ENCODE measurements at places on chromosomes 7 and 10.

DNA sequence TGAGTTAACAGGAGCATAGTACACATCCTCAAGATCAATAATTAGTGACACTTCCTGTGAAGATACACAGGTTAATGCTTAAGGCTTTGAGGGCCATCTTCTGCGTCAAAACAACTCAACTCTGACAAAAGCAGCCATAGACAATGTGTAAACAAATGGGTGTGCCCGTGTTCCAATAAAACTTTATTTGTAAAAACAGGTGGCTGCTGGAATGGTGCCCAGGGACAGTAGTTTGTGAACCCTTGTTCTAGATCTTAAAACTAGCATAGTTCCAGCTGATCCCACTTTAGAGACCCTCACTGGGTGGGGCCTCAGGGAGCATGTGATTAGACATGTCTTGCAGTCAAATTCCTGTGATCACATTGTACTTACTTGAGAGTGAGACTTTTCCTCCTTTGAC is 7.8 kb downstream of the OR2A14 start:
- no peak for DNase-seq

DNA sequence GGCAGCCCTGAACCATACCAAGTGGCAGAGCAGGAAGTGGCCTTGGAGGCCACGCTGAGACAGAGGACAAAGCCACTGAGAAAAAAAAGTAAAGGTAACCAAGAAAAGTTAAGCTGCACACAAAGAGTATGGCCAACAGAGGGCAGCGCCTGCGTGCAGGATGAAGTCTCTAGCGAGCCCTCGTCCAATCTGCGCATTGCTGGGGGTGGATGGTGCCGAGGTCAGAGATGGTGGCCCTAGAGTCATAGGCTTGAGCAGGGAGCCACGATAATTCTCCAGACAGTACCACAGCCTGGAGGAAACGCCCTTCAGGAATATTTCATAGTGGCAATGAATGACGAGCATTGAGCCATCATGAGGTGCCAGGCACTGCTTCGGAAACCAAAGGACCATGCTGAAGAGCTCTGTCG is 9.7 kb downstream of the ATP6V0E2 start:
- DNase-seq: no peak

- DNase-seq: no peak
These were observed 20.0 kb upstream of the TNS3 start for GRCh38 chr7:47601881-47602249.

GRCh38 chr7:4479367-4480039 is 202.6 kb upstream of the FOXK1 start:
- DNase-seq: no peak

DNA sequence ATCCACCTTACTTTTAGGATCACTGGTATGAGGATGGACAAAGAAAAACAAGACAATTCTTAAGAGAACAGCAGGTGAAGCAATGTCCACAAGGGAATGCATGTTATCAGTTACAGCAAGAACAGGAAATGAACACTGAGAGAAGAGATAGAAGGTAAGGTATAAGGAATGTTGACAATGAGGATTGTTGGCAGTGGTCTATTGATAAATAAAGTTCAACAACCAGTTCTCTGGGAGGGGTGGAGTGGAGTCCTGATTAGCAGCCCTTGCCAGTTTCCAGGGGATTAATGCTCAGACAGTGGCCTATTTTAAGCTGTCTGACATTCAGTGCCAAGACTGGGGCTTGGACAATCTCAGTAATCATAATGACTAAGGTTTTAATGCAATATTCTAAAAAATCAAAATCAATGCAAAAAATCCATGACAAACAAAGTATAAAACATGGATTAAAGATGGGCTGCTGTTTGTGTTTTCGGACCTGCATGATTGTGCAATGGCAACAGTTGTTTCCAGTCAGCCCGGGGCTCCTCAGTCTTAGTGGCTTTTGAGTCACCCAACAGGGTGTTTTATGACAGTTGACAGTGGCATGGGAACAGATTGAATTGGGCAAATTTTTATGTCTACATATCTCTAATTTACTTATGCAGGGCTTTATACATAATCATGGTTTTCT is 13.8 kb upstream of the AKR1B1 start:
- DNase-seq: no peak

DNA sequence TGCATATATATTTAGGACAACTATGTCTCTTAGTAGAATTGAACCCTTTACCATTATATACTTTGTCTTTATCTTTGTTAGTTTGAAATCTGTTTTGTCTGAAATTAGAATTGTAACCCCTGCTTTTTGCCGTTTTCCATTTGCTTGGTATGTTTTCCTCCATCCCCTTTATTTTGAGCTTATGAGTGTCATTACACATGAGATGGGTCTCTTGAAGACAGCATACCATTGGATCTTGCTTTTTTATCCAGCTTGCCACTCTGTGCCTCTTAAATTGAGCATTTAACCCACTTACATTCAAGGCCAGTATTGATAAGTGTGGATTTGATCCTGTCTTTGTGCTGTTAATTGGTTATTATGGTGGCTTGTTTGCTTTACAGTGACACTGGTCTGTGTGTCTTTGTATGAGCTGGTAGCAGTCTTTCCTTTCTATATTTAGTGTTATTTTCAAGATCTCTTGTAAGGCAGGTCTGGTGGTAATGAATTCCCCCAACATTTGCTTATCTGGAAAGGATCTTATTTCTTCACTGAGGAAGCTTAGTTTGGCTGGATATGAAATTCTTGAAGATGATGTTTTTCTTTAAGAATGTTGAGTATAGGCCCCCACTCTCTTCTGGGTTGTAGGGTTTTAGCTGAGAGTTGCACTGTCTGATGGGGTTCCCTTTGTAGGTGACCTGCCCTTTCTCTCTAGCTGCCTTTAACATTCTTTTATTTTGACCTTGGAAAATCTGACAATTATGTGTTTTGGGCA is 149.5 kb downstream of the AHR start:
- DNase-seq: no peak

DNA sequence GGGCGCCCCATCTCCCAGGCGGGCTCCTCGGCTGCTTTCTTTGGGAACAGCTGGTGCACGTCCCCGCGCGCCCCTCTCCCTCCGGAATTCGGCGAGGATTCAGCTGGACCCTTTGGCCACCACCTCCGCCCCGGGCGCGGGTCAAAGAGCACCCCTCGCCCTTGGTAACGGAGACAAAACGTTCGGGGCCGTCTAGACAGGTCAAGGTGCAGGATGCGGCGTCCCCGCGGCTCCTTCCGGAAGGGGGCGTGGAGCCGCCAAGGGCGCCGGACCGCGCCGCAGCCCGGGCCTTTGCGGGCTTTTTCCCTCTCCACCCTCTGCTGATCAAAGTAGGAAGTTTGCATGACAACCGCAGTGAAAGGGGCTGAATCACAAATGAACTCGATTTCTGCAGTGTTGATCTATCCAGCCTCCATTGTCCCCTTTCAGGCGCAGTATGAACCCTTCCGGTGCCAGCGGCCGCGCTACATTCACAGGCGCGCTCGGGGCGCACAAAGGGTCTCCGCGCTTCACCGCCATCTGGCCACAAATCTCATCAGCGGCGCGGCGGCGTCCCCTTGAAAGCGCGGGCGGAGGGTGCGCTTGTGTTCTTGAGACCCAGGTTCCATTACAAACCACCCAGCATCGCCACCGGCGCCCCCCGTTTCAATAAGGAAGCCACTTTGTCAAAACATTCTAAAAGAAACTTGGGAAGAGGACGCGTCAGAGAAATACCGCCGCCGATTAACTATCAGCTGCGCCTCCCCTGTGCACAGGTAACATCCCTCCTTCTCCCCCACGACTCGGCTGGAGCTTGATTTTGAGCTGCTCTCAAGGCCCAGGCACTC is 36.4 kb downstream of the CNPY1 start:
- DNase-seq: no peak

DNA sequence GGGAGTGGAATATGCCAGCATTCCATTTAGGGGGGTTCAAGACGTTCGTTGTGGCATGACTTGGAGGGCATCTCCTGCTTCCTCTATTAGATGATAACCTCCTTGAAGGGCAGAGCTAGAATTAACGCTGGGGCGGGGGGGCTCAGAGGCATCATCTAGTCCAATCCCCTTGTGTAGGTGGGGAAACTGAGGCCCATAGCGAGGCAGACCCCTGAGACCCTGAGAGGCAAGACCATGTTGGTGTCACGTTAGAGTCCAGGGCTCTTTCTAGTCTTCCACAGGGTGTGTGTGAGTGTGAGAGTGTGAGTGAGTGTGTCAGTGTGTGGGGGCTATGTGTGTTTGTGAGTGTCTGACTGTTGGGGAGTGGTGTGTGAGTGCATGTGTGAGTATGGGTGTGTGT is 29.3 kb upstream of the NUB1 start:
- no peak for DNase-seq

- no peak for DNase-seq
These were observed 1.4 kb downstream of the SUPV3L1 start for GRCh38 chr10:69181433-69181832.

DNA sequence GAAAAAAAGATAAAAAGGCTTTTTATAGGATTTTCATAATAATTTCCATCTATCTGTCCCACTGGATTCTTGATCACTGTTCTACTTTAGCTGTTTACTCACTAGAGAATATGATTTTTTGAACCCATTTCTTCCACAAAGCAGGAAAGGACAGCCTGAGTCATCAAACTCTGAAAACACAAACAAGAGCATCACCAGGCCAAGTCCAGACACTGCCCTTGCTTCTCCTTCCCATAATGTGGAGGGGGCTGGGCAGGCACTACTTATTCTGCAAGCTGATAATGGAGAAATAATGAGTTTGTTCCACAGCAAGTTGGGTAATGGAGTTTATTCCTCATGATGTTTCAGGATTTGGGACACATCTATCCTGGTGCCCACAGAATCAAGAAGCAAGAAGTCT is 13.0 kb upstream of the KCNIP2 start:
- DNase-seq: no peak

- no peak for DNase-seq
These were observed 91.9 kb downstream of the PCGF5 start for GRCh38 chr10:91312382-91312733.

DNA sequence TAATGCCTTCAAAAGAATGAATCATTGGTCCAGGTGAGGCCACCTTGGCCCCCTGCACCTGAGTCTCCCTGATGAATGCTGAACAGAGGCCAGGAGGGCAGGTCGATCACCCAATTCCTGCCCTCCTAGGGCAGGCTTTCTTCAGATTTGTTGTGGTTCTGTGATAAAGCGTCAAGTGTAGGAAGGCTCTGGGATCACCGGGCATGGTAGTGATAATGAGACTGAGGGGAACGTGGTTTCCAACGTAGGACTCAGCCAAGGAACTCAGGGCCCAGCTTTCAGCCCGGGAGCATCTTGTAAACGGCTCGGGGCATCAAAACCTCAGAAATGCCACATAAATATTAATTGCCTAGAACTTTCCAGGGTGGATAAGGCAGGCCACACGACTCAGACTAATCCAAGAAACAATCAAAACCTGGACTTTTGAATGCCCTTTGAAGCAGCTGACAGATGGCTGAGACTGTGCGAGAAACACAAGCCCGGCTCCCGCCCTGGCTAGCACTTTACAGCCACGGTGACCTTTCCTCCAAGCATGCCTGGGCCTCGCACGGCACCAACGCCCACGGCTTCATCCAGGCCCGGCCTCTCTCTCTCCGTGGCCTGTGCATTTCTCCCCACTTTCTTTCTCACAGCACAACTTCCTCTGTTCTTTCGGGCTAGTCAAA is 239.3 kb upstream of the GRB10 start:
- DNase-seq: no peak

DNA sequence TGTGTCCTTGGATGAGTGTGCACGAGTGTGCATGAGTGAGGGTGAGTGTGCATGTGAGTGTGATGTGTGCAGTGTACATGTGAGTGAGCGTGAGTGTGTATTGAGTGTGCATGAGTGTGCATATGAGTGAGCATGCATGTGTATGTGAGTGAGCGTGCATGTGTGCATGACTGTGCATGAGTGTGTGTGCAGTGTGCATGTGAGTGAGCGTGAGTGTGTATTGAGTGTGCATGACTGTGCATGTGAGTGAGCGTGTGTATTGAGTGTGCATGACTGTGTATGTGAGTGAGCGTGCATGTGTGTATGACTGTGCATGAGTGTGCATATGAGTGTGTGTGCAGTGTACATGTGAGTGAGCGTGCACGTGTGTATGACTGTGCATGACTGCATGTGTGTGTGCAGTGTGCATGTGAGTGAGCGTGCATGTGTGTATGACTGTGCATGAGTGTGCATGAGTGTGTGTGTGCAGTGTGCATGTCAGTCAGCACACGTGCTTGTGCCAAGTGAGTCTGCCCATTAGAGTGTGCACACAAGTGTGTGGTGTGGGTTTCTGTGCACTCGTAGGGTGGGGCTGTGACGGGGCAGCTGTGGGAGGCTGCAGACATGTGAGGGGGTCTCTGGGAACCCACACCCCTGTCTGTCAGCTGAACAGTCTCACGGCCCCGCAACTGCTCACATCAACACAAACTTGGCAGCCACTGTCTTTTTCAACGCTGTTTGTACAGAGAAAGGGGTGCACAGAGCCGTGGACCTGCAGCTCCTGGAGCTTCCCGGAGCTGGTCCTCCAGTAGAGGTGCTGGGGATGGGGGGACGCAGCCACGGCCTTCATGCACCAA is 14.8 kb downstream of the FOXL3 start:
- DNase-seq: no peak

- no peak for DNase-seq
These were observed 455.1 kb downstream of the AUTS2 start for GRCh38 chr7:70053421-70053820.

DNA sequence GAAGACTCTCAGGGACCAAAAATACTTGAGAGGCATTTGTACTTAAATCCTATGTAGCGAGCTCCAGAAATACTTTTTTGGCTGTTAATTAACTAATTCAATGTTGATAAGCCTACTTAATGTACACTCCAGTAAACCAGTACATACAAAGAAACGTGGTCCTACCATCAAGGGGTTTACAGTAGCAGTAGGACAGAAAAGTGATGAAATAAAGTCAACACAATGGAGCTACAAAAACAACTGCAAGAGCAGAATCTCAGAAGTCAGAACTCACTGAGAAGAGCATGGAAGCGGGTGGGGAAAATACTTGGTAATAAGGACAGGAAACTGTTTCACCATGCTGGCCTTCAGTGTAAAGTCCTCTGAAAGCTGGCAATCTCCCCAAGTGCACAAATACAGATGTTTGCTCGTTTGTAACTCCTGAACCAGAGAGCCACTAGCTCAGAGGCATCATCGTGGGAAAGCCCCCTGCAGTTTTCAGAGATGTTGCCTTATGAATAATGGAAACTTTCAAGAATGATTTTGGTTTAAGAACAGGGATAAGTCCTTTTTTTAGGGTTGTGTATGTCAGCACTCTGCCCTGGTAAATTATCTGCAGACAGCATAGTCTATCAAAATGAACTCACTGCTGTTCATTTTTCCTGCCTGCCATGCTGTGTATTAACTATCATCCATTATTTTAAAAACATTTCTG is 233.2 kb downstream of the SORCS1 start:
- no peak for DNase-seq

DNA sequence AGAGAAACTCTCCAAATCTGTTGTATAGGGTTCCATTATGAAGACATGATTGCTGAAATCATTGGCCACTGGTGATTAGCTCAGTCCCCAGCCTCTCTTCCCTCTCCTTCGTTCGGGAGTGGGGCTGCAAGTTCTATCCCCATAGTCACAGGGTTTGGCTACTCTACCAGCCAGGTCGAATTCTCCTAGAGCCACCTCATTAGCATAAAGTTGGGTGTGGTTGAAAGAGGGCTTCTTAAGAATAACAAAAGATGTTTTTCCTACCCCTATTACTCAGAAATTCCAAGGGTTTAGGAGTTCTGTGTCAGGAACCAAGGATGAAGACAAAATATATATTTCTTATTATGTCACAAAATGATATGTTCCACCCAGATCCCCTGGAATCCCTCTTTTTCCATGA is 166.2 kb upstream of the YAE1 start:
- no peak for DNase-seq
